ENCODE measurements at places on chromosomes 11 and 22.

DNA sequence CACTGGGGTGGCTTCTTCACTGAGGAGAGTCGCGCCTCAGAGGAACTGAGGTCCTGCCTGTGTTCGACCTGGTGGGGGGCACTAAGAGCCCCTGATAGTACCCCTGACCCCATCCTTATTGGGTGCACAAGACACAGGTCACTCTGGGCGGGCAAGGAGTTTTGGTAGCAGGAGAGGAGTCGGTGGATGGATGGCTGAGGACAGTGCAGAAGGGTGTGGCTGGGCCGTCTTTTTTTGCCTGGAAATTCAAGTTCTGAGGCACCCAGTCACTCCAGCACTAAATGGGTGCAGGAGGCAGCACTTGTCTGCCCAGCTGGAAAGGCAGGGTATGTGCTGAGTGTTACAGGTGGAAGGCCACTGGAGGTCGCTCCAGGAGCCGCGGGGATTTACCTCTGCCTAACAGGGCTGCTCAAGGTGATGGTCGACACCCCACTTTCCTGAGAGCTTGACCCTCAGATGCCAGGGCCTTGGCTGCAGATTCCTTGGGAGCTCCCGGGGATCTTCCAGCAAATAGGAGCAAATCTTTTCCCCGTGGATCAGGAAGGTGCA is 960 bp downstream of the TSSC4 start:
- DNase-seq, result no peak

GRCh38 chr11:23284631-23285030 is 424.4 kb upstream of the CCDC179 start:
- DNase-seq, result no peak

- DNase-seq, result no peak
Measured at GRCh38 chr11:71335371-71335770, 83.0 kb upstream of the SHANK2 start.

DNA sequence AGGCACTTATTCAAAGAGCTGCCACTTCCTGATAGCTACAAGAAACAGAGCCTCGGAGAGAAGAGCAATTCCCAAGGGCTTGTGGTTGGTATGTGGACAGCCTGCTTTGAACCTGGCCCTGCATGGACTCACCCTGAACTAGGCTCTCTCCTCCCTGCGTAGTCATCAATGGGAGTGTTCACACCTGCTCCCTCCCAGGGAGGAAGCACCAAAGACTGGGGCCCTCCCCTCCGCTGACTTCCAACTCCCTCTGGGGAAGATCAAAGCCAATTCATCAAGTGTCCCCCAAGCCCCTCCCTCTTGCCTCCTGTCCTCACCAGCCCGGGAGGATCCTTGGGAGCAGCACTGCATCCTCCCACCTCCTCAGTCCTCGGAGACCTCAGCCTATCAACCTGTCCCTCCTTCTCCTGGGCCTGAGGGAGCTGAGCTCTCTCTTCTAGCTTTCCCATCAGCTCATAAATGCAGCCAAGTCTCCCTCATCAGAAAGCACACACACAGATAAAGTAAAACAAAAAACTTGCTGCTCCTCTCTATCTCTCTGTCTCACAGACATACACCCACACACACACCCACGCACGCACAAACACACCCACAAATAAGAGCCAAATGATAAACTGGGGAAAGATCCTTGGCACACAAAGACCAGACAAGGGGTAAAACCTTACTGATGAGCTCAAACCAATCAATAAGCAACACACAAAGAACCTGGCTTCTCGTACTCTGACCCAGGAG is 3.3 kb downstream of the A4GALT start:
- no peak for DNase-seq

DNA sequence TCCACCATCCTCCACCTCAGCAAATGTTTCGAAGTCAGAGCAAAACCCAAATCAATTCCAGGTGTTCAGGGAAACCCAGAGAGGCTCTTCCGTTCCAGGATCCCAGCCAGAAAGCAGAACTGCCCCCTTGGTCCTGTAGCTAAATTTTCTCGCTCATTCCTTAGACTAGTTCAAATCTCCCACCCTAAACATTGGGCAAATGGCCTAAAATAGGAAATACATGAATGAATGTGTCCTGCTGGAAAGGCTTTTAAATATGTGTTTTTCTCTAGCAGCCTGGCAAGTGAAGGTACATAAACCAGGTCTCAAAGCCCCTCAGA is 89.6 kb downstream of the ETS1 start:
- DNase-seq, result no peak
